ENCODE measurements at places on chromosomes 7 and 10. TPM values are rescaled to one million over a fixed set of nuclear protein-coding genes. Genes with fewer than 3 reads are reported as not detected.

- DNase-seq, result no peak
Measured at GRCh38 chr7:132359743-132360142, 216.5 kb downstream of the PLXNA4 start.

- DNase-seq, result no peak
Measured at GRCh38 chr7:29565224-29565630, 1.6 kb downstream of the PRR15 start.

- no peak for DNase-seq
Measured at GRCh38 chr10:98202378-98202777, 65.6 kb downstream of the LOXL4 start.

GRCh38 chr10:34988397-34989067 lies 101.6 kb downstream of the CUL2 start:
- no peak for DNase-seq

DNA sequence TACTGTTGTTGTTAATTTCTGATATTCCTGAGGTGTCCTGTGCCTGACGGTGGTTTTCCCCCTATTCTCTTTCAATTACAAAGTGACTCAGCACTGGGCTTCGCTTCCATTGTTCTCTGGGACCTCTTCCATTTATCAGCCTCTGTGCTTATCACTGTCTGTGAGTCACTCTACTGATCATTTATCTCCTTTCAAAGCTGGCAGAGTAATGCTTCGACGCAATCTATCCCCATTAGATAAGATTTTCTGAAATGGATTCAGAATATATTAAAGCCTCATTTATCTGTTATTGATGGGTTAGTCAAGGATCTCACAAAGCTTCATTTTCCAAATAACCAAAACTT lies 679.2 kb downstream of the SDK1 start:
- DNase-seq, result peak; percentile 40

DNA sequence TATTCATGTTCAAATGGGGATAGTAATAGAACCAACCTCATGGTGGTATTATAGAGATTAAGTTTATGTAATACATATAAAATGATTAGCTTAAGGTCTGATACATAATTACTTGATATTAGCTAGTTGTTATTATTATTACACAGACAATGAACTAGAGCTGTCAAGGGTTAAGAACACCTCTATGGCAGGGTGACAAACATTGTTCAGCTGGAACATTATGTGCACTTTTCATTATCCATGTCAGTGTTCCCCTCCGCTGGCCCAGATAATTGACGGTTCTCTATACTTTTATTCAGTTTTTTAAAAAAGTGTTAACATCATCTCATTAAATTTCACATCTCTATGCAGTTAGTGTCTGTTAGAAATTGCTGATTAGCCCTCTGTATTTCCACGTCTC lies 142.1 kb downstream of the CDK14 start:
- DNase-seq, result no peak

- DNase-seq, result no peak
Measured at GRCh38 chr7:90958647-90959046, 305.6 kb upstream of the FZD1 start.

DNA sequence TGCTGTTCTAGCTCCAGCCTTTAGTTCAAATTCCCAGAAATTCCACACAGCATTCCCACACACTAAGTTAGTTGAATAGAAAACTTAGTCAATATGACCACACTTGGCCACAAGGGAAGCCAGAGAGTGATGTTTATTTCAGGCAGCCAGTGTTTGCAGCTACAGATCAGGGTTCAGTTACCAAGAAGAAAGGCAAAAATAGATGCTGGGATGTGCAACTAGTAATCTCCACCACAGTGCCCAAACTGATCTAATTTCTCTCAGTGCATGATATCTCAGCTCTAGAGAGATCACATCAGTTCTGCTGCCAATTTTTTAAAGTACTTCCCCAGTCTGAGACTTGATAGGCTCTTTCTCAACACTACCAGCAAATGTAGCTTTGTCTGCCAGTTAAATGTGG lies 17.6 kb downstream of the SLF2 start:
- no peak for DNase-seq

GRCh38 chr7:47551668-47552440 lies 30.1 kb downstream of the TNS3 start:
- no peak for DNase-seq

Gene SGPL1
- 15.9 TPM for total RNA-seq

DNA sequence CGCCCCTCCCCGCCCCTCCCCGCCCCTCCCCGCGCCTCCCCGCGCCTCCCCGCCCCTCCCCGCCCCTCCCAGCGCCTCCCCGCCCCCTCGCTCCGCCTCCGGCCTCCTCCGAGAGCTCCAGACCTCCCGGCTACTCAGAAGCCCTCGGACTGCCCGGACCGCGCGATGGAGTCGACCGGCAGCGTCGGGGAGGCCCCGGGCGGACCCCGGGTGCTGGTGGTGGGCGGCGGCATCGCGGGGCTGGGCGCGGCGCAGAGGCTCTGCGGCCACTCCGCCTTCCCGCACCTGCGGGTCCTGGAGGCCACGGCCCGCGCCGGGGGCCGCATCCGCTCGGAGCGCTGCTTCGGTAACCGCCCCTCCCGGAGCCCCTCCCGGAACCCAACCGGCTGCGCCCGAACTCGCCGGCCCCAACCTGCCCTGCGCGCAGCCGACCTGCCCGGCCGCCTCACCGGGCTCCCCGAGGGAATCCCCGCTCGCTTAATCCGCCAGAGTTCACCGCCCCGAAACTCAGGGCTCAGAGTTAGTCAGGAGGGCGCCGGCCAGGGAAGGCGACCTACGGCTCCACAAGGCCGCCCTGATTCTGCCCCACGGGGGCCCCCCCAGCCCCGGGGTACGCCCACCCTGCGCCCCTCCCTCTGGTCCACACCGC lies at the start of gene PAOX:
TSS of gene PAOX (plus strand) at position 111 of the 649 bp plus-strand sequence. CDS start at position 166, 55 bp downstream.
- peak; percentile 68 for DNase-seq

GRCh38 chr7:26051021-26051420 lies 101.0 kb upstream of the NFE2L3 start:
- no peak for DNase-seq

Gene HOXA6
- total RNA-seq, result 1.9 TPM

- DNase-seq, result no peak
Measured at GRCh38 chr10:126160971-126161630, 227.2 kb downstream of the ADAM12 start.

- no peak for DNase-seq
Measured at GRCh38 chr7:90192876-90193750, 18.4 kb upstream of the STEAP2 start.

- DNase-seq, result no peak
Measured at GRCh38 chr10:21975378-21975990, 28.0 kb downstream of the DNAJC1 start.

DNA sequence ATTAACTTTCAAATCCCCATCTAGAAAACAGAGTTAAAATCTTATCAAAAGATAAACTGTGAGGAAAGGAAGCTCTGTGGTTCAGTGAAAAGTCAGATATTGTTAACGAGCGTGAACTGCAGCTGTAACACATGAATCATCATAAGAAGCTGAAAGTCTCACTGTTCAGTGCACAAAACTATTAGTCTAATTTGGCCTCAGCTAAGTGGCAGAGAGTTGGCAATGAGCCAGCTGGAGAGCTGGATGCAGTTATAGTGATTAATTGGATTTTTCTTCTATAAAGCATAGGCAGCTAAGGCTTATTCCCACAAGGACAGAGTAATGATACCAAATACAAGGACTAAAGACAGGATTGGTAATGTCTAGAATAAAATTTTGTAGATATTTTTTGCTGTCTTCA lies 101.1 kb upstream of the ABCB5 start:
- peak; percentile 18 for DNase-seq

GRCh38 chr7:41816111-41816510 lies 113.2 kb upstream of the INHBA start:
- no peak for DNase-seq

DNA sequence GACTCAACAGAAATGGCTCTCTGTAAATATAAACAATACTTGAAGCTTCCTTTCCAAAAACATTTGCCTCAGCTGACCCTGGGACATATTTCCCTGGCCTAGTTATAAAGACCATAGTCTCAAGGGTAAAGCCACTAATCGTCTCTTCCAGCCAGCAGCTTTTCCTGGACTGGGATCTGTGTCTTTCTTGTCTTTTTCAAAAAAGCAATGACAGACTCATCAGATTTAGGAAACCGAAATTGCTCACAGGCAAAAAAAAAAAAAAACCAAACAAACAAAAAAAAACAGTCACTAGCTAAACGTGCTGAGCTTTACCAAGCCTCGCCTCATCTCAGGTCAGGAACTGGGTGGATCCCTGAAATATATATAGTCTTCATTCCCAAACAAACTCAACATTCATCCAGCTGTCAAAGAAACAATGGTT lies 23.5 kb downstream of the STN1 start:
- no peak for DNase-seq

Gene ANXA8L1
- total RNA-seq, result not detected

Gene TEX36
- total RNA-seq, result not detected

DNA sequence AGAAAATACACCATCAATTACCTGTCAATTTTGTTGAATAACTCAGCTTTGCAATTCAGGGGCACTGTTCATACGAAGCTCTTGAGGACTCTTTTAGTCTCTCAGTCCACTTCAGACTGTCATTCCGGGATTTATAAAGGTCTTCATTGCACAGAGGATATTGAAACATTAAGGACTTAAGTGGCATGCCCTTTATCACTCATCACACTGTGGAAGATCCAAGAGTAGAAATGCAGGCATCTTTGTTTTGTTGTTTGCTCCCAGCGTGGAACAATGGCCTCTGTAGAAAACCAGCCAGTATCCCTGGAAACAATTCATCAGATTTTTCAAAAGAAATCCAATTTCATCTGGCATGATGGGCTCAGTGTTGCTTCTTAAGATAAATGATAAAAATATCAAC lies 66.3 kb upstream of the LRGUK start:
- DNase-seq, result no peak

DNA sequence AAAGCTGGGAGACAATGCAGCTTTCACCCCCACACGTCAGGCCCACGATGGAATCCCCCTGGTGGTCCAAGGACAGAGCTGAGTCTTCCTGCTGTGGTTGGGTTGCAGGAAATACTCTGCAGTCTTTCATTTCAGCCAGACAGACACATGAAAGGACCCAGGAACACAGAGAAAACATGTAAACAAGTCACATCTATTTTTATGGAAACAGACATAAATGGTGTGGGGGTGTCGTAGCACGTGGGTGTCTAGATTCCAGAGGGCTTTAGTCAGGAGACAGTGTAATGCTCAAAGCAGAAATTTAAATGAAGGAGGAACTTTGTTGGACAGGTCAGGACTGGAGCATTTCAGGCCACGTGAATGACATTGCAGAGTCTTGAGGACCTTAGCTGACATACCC lies 444.6 kb downstream of the SUGCT start:
- no peak for DNase-seq

Gene FOXI2
- total RNA-seq, result not detected

GRCh38 chr7:121219026-121219425 lies 109.8 kb upstream of the WNT16 start:
- DNase-seq, result no peak

DNA sequence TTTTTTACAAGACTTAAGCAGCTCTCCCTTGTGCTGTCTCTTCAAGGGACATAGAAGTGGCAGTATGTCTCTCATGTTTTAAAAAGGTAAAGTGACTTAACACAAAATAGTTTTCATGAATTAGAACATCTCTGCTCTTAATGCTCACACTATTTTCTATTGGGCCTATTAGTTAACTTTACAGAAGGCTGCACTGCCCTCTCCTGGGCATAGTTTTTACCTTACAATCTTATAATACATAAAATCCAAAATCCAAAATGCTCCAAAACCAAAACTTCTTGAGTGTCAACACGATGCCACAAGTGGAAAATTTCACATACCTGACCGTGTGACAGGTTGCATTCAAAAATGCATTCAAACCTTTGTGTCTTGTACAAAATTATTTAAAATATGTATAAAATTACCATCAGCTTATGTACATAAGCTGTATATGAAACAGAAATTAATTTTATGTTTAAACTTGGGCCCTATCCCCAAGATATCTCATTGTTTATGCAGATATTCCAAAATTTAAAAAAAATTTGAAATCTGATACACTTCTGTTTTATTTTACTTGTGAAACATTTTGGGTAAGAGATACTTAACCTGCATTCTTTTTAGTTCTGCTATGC lies 25.8 kb downstream of the TES start:
- peak; percentile 70 for DNase-seq
